ENCODE measurements at places on chromosomes 7 and 10.
A peak's percentile ranks its signal among the peaks of the same experiment; 100 is the strongest.

GRCh38 chr7:158541346-158542010 lies 46.1 kb downstream of the PTPRN2 start:
- DNase-seq: peak; percentile 29

- DNase-seq: no peak
Measured at GRCh38 chr10:52318822-52319464, 4.9 kb downstream of the DKK1 start.

DNA sequence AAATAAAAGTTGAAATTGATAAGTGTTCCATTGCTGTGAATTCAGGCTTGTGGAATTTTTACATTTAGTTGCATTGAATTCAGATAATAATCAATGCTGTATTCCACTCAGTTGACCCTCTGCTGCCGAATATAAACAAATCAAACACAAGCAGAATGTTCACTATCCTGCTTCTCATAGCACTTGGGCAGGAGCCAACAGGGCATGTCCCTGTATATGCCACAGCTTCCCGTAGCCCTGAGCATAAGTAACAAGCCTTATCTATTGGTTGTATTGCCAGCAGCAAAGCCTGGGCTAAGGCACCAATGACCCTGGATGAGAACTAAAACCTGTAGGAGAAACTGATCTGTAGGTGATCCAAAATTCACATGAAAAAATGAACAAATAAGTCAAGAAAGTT lies 145.9 kb downstream of the ARHGAP12 start:
- no peak for DNase-seq

GRCh38 chr7:89772276-89772675 lies 382.0 kb upstream of the STEAP1 start:
- no peak for DNase-seq

- DNase-seq: no peak
Measured at GRCh38 chr10:116925056-116925455, 75.8 kb downstream of the ENO4 start.

DNA sequence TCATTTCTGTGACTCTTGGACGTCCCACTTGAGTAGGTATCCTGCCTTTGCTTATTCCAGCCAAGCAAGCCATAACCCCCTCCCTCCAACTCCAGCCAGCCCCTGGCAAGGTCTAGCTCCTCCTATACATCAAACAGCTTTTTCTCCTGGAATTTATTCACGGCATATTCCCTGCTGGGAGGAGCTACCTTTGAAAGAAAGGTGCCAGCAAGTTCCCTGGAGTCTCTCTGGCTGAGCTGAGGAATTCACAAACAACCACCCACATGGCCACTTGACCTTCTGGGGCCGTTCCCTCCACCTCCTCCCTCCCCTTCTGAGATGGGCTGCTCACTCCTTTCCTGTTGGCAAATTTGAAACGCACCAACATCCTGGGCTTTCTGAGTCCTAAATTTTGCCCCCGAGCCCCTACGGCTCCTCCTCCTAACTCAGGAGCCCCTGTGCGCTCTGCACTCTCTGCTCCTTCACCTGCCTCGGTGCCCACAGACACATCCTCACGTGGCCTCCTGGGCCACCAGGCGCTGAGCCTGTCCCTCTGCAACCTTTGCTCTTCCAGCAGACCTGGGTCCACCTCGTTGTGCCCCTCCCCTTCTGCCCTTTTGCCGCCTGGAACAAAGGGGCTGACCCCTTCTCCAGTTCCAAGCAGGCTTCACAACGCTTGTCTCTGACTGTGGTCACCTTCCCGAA lies 48.0 kb downstream of the HSPA12A start:
- DNase-seq: no peak

GRCh38 chr10:62585211-62585775 lies 211.1 kb downstream of the ZNF365 start:
- DNase-seq: no peak

GRCh38 chr7:22601003-22601402 lies 101.0 kb upstream of the STEAP1B start:
- no peak for DNase-seq

DNA sequence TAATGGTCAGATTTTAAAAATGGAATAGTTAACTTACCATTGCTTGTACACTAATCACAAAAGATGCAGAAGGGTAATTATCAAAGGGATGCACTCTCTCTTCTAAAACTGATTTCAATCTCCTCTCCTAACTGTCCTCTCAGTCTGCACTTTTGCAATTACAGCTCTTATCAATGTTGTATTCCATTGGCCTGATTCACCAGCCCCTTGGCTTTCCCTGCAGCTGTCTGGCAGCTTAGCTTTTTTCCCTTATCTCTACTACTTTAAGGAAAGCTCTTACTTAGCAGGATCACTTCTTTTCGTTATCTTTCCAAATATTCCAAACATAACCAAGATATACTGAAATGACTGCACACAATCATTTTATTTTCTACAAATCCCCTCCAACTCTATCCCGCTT lies 448.8 kb downstream of the GRM8 start:
- DNase-seq: no peak

DNA sequence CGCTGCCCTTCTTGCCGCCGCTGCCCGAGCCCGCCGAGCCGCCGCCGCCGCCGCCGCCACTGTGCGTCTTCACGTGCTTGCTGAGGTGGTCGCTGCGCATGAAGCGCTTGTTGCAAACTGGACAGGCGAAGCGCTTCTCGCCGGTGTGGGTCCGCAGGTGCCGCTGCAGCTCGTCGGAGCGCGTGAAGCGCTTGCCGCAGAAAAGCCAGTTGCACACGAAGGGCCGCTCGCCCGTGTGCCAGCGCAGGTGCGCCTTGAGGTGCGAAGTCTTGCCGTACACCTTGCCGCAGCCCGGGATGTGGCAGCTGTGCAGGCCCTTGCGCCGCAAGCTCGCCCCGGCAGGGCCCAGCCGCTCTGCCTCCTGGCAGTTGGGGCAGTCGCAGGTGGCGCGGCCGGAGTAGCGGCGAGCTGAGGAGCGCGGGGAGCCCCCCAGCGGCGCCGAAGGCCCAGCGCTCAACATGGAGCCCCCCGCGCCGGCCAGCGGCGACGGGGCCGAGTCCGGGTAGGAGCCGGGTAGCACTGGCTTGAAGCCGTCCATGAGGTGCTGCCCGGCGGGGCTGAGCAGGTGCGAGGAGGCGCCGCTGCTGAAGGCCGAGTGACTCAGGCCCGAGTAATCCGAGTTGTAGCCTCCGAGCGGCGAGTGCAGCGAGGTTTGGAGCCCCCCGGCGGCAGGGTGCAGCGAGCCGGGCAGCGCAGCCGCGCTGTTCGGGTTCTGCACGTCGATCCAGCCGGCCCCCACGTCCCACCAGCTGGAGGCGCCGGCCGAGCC lies 2.1 kb downstream of the SP8 start:
- DNase-seq: no peak

DNA sequence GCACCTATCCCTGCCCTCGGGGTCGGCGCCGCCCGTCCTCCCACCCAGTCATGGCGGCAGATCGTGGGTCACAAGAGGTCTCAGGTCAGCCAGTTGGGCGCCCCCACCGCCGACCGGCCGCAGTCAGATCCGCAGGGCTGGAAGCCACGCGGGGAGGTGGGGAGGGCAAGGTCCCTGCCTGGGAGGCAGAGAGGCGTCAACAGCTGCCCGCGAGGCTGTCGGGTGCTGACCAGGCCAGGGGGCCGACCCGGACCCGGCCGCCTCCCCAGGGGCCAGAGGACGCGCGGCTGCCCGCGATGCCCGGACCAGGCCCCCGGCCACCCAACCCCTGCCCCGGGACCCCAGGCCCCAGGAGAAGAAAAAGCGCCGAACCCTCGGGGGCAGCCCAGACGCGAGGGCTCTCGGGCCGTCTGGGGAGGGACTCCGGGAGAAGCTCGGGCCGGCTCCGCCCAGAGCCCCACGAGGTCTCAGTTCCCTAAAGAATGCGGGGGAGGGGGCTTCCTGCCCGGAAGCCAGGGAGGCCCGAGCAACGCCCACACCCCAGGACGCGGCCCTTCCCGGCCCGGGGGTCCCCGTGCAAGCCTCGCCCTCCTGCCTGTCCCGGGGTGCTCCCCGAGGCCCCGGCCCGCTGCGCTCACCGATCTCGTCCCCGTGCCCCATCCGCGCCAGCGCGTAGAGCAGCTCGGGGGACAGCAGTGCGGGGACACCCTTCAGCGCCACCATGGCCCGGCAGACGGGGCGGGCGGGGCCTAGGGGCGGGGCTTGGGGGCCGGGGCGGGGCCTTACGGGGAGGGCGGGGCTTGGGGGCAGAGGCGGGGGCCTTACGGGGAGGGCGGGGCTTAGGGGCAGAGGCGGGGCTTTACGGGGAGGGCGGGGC lies at the start of gene FUOM:
Gene FUOM, minus strand, starts transcription at position 735 of the 877 bp plus-strand sequence. Its CDS starts 12 bp downstream, at position 723.
- DNase-seq: no peak

GRCh38 chr7:44045226-44046014 lies 918 bp downstream of the DBNL start:
- no peak for DNase-seq

DNA sequence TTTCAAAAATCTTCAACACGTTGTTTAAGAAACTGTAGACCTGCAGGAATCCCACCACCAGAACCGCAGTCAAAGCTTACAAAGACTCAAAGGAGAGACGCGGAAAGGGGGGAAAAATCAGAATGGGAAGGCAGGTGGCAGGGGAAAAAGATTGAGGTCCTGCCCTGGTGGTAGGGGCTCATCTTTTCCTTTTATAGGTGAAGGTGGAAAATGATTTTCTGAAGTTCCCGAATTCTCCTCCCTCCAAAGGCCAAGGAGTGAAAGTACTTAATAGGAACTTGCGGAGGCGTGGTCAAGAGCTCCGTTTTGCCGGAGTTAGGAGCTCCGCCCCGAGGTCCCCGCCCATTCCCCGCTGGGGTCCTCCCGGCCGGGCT lies 724 bp downstream of the BBIP1 start:
- DNase-seq: no peak

DNA sequence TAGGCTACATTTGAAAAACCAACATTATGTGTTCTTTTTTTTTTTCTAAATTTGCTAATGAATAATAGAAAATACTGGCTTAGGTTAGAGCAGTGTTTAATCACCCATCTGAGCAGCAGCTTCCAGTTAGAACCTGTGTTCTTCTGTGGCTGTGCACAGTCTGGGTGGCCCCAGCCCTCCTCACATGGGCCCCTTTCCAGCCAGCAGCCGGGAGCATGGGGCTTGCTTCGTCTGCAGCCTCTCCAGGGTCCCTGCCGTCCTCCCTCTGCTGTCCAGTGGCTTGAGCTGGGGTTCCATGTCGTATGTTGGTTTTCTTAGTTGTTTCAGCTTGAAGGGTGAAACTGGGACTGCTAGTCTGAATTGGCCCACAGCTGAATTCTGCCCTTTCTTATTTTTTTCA lies 37.3 kb downstream of the BNIP3 start:
- no peak for DNase-seq

DNA sequence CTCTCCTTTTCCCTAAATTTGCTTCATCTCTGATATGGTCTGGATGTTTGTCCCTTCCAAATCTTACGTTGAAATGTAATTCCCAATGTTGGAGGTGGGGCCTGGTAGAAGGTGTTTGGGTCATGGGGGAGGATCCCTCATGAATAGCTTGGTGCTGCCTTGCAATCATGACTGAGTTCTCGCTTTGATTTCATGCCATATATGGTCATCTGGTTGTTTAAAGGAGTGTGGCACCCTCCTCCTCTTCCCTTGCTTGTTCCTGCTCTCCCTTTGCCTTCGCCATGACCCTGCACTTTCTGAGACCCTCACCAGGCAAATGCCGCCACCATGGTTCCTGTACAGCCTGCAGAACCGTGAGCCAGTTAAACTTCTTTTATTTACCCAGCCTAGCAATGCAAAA lies 14.5 kb downstream of the NOBOX start:
- no peak for DNase-seq

GRCh38 chr10:28970231-28970630 lies 292.9 kb downstream of the BAMBI start:
- DNase-seq: no peak

DNA sequence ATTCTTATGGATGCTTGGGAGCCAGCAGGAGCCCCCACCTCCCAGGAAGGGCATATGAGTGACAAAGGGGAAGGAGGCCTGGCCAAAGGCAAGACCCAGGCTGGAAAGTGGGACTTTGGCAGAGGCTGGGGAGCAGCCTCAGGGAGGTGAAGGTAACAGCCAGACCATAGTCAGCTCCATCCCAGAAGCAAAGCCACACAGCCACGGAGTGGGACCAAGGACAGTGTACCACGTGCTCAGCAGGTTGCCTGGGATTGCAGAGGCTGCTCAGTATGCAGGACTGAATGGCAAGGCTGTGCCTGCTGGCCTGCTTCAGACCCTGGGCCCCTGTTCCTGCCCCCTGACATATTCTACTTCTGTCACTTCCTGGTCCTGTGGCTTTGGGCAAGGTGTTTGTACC lies 17.6 kb upstream of the GPR26 start:
- DNase-seq: no peak

- no peak for DNase-seq
Measured at GRCh38 chr10:23191764-23192711, at the start of gene PTF1A. Gene PTF1A, plus strand, starts transcription at chr10:23192312. Its CDS starts 219 bp downstream, at chr10:23192531.

GRCh38 chr7:28180364-28181147 lies at the start of gene JAZF1:
Gene JAZF1, minus strand, starts transcription at chr7:28180795.
- peak; percentile 64 for DNase-seq

DNA sequence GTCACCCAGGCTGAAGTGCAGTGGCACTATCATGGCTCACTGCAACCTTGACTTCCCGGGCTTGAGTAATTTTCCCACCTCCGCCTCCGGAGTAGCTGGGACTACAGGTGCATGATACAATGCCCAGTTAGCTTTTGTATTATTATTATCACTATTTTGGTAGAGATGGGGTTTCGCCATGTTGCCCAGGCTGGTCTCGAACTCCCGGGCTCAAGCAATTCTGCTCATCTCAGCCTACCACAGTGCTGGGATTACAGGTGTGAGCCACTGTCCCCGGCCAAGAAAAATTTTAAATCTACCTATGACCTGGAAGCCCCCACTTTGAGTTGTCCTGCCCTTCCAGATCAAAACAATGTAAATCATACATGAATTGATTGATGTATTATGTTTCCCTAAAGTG lies 38.8 kb downstream of the CCDC6 start:
- no peak for DNase-seq

- DNase-seq: no peak
Measured at GRCh38 chr10:97207756-97208346, 22.1 kb upstream of the SLIT1 start.

DNA sequence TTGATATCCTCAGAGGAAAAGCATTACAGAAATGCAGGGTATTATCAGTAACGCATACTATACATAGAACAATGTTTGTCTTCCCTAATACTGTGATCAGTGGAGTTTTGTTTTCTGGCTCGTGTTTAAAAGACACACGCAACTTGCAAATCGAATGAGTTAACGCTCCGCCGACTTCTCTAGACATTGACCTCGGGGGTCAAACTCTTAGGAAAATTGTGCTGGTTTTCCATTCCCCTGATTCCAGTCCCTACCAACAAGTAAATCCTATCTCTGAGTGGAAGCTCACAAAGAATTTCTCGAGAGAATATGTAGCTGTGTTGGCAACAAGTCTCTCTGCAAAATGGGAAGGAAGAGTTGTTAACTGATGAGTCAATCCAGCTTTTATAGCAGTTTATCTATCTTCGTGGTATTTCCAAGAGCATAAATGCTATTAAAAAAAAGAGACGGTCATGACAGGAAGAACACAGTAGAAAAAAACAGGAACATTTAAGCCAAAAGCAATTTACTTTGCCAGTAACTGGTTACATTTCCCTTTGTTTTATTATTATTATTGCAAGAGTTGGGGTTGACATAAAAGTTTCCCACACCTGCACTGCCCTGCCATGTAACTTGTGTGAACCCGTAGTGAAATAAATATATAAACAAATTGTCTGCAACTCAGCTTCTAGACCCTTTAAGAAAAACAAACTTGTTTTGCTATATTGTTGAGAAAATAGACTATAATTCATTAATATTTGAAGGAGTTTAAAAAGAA lies 144.4 kb downstream of the ARID5B start:
- DNase-seq: no peak

- no peak for DNase-seq
Measured at GRCh38 chr7:115435178-115435577, 513.3 kb downstream of the MDFIC start.

Measured in hippocampal formation (tissue), 2 donors.